ENCODE measurements at places on chromosomes 2 and 18. TPM values are rescaled to one million over a fixed set of nuclear protein-coding genes. Genes with fewer than 3 reads are reported as not detected.

Gene ATP6V1C2
- total RNA-seq: not detected

Gene UGT1A5
- total RNA-seq: not detected

Gene CRIM1
- 98.5 TPM for total RNA-seq

Gene ALPG
- not detected for total RNA-seq

Gene MEIS1
- 127 TPM for total RNA-seq

Gene ZNF385B
- total RNA-seq: not detected

Gene ZNF521
- 42.6 TPM for total RNA-seq

Gene CYP26B1
- total RNA-seq: under 0.01 TPM

Gene FOXD4L1
- 0.17 TPM for total RNA-seq

Gene STPG4
- 0.17 TPM for total RNA-seq

Data from smooth muscle cell of trachea (primary cell).